ENCODE measurements at places on chromosomes 13 and 19.
A peak's percentile ranks its signal among the peaks of the same experiment; 100 is the strongest.

DNA sequence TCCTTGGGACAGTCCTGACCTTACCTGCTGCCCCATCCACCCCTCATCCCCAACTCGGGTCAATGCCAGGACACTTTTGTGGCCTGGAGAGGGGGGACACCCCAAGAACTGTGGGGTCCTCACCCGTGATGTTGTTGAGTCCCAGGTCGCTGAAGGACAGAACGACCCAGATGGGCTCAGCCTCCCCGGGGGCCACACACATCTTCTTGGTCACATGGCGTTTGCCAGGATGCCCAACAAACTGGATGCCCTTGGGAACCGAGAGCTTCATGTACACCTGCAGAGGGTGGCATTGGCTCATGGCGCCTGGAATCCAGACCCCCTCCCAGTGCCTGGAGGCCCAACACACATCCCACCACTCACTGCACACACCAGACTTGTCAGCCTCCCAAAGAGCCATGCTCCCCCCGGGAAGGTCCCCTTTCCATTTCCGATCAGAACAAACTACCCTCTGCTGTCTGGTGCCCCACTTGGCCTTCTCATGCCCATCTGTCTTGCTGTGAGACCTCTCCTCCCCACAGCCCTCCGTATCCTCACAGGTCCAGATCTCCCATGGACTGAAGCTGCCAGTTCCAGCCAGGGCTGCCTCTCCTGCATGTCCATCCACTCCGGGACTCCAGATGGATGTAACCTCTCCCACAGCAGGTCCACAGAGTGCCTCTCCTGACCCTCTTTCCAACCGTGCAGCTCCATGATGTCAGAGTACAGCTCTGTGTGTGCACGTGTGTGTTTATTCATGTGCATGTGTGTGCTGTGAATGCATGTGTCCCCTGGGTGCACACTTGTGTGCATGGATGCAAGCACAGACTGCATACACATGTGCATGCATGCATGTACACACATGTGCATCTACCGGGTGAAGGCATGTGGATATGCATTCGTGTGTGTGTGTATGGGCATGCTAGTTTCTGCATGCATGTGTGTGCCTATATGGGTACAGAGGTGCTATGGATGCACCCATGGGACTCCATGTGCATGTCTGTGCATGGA is 58.4 kb downstream of the F2RL3 start:
- DNase-seq: no peak

DNA sequence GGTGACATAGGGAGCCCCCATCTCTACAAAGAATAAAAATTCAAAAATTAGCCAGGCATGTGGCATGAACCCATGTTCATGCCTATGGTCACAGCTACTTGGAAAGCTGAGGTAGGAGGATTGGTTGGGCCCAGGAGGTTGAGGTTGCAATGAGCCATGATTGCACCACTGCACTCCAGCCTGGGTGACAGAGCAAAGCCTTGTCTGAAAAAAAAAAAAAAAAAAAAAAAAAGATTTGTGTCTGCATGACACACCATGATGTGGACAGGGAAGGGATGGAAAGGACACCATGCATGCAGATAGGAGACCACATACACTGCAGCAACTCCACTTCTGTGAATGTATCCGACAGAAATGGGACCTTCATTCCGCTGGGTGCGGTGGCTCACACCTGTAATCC is 34.0 kb upstream of the HOMER3 start:
- DNase-seq: no peak

- DNase-seq: no peak
Observed at GRCh38 chr13:28485551-28485950, 9.4 kb downstream of the FLT1 start.

DNA sequence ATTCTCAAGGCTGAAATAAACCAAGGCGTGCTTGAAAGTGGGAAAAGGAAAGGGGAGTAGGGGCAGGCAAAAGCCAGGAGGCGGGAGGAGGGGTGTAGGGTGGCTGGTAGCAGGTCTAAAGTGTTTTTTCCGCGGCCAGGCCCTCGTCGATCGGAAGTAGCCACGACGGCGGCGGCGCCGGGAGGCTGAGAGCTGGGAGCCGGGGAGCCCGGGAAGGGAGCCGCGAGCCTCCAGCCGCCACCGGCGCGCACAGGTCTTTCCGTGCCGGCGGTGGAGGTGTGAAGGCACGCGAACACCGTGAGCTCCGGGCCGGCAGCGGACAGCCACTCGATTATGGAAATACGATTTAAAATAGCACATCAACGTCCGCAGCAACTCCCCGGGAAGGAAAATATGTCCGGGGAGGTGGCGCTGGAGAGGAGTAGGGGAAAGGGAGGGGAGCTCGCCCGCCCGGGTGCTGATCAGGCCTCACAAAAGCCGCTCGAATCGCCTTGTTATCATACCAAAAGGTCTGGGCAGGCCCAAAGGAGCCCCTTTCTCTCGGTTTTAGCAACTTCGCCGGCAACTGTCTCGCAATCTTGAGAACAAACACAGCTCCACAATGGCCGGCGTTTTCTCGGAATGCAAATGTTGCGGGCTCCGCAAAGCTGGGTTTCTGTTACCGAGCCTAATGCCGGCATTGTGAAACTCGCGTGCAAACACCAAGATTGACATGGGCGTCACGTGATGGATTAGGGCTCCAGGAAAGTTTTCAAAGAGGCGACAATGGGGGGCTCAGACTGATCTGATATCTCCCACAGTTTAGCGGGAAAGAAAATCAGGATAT is 2.9 kb upstream of the PCDH8 start:
- DNase-seq: peak; percentile 98

DNA sequence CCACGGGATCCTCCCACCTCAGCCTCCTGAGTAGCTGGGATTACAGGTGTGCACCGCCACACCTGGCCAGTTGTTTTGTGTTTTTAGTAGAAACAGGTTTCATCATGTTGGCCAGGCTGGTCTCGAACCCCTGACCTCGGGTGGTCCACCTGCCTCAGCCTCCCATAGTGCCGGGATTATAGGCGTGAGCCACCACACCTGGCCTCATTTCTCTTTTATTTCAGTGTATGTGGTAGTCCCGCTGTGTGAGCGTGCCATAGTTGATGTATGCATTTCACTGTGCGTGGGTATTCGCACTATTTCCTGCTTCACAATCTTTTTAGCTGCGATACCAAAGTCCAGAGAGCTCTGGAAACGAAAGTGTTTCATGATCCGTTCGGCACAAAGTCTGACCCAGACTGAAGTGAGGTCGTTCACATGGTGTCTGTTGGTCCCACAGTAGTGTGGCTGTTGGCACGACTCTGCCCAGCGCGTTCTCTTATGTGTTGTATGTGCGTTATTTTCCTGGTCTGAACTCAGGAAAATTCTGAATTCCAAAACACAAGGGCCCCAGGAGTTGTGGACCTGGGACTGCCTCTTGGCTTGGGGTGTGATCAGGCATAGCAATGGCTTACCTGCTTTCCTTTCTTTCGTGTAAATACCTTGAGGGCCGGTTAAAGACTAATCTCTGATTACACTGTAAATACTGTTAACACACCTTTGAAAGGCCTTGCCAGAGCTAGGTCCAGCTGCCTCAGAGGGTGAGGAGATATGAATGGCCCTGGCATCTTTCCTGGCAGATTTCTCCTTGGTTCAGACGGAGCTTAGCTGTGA is 8.6 kb downstream of the EPN1 start:
- no peak for DNase-seq

DNA sequence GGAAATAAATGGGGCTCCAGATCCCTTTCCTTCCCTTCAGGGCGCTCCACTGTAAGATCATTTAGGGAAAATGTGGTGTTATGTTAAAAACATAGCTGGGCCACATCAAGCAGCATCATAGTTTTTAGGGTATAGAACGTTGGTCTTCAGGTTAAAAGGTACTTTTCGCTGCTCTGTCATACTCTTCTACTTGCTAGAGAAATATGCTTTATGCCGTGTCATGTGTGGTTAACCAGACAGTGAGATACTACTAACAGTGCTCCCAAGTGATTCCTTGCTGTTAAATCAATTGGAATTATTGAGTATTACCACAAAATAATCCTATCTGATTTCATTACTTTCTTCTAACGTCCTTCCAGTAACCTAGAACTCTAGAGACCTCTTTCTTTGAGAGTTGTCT is 1.1 kb upstream of the NDFIP2 start:
- DNase-seq: no peak

GRCh38 chr13:29464105-29464679 is 131.3 kb downstream of the SLC7A1 start:
- DNase-seq: no peak

GRCh38 chr13:100633461-100633860 is 41.1 kb downstream of the TMTC4 start:
- no peak for DNase-seq

DNA sequence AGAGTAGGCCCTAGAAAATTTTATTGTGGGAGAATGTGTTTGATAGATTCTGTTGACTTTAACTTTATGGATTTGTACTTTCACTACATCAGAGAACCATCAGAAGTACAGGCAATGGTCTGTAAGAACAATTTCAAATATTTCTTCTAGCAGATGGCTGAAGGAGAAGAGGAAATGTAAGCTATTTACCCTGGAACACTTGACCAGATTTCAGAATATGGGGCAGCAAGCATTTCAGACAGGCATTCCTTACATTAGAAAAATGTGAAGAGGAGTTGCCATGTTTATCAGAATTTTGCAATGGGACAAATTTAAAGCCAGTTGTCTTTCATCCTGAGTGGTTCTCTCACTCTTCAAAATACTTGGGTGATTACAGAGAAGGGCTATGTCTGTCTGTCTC is 7.5 kb downstream of the FRY start:
- DNase-seq: no peak

- DNase-seq: no peak
Observed at GRCh38 chr13:112874751-112875300, 94.2 kb upstream of the MCF2L start.

- no peak for DNase-seq
Observed at GRCh38 chr19:41808663-41809566, 12.5 kb downstream of the CEACAM3 start.

GRCh38 chr13:27704681-27705080 is 83.0 kb downstream of the POLR1D start:
- no peak for DNase-seq

- DNase-seq: no peak
Observed at GRCh38 chr13:33183431-33184111, 102.0 kb downstream of the STARD13 start.

GRCh38 chr19:3533563-3534216 is 5.3 kb upstream of the TEKTIP1 start:
- no peak for DNase-seq

DNA sequence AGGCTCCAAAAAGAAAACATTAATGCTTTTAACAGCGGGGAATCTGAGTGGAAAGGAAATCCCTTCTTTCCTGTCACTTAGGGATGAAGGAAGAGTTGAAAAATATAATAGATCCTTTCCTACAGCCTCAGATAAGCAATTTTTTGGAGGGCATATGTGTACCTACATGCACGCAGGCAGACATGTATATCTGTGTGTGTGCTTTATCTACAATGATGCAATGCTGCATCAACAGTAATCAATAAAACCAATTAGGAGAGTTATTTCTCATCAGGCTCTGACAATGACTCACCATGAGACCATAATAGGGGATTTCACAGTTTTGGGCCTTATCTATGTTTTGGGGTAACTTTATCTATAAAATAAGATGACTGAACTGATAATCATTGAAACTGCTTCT is 444.1 kb downstream of the ITGBL1 start:
- DNase-seq: no peak

DNA sequence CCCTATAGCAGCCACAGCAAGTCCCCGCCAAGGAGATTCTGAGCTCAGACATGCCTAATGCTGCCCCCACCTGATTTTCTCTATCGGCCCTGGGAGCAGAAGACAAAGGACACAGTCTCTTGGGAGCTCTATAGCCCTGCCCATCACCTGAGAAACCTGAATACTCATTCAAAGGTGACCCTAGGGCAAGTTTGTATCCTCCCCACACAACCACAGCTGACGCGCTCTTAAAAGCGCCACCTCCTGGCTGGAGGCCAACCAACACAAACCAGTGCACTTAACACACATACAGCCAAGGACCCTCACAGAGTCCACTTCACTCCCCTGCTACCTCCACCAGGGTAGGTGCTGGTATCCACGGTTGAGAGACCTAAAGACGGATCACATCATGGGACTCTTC is 8.8 kb upstream of the IGFL4 start:
- peak; percentile 16 for DNase-seq

- no peak for DNase-seq
Observed at GRCh38 chr13:110397436-110398115, 90.5 kb downstream of the COL4A2 start.

DNA sequence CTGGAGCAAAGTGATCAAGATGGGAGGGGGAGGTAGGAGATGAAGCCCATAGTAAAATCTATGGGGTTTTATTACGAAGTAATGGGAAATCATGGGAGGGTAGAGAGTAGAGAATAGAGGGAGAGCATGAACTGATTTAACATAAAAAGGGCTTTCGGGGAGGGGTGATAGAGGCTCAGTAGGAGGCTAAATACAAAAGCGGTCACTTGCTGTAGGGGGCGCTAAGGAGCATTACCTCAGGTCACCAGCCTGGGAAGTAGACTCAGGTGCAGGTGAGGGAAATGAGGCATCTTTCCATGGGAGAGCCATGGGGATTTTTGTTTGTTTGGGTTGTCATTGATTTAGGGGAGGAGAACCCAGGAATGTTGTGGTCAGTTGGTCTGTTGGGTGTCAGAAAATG is 14.1 kb downstream of the KRTDAP start:
- DNase-seq: no peak

GRCh38 chr19:44602081-44602480 is 11.3 kb upstream of the IGSF23 start:
- peak; percentile 98 for DNase-seq

GRCh38 chr19:45160870-45161737 is at the start of gene NKPD1:
TSS of gene NKPD1 (minus strand) at chr19:45160982. CDS start at chr19:45160150, 832 bp downstream.
- peak; percentile 16 for DNase-seq

- DNase-seq: no peak
Observed at GRCh38 chr13:37944869-37945442, 75.4 kb upstream of the TRPC4 start.

DNA sequence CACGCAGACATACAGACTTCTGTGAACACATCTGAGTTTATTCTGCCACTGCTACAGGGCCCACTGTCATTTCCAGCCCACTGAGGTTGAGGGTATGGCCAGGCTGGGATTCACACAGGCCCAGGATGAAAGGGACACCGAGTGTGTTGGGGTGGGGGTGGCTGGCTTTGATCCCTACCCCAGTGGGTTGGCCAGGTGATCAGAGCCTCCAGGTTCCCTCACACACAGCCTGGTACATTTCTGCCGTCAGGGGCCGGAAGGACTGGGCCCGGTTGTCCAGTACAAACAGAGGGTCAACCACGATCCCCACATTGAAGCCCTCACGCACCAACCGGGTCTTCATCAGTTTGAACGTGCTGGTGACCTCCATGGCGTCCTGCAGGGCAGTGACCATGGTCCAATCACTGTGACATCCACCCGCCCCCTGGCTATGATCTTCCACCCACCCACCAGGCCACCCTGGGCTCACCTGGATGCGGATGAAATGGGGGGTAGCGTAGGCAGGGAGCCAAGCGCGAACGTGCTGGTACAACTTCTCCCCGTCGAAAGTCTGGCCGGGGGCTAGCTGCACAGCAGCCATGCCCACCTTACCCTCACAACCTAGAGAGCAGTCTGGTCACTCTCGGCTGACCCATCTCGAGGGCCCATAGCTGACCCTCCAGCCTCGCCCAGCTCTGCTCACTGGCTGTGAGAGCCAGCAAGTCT is 13.3 kb downstream of the SLC27A5 start:
- no peak for DNase-seq

- peak; percentile 85 for DNase-seq
Observed at GRCh38 chr13:51148952-51149573, 38.0 kb upstream of the C13orf42 start.
